Body of pancreas (tissue), 4 donors: ENCODE measurements at places on chromosomes 4 and X. TPM values are rescaled to one million over a fixed set of nuclear protein-coding genes. Genes with fewer than 3 reads are reported as not detected.

- no peak for DNase-seq
- H3K36me3 ChIP-seq = no peaks in the 10 kb centered on the region
- H3K27me3 ChIP-seq = no peaks in the 10 kb centered on the region
Measured at GRCh38 chrX:13522811-13523210, 46.6 kb upstream of the EGFL6 start.

Gene TIGD2
- 3.6 TPM for total RNA-seq

Gene CRLF2
- not detected for total RNA-seq

Gene XAGE1B
- not detected for total RNA-seq

DNA sequence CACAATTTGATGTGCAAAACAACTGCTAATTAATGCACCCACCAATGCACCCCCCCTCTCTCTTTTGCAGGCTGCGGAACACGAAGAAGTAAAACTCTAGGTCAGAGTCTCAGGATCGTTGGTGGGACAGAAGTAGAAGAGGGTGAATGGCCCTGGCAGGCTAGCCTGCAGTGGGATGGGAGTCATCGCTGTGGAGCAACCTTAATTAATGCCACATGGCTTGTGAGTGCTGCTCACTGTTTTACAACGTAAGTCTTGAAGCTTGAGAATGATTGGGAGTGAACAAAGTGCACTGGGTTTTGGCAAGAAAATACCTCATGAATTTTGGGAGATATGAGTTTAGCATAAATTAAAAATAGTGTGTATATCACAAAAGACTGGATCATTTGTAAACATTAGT lies 28.9 kb downstream of the TMPRSS11E start:
- no peaks in the 10 kb centered on the region for H3K27me3 ChIP-seq
- H3K36me3 ChIP-seq = no peaks in the 10 kb centered on the region
- H3K4me1 ChIP-seq = no peaks in the 10 kb centered on the region
- H3K4me3 ChIP-seq = no peak overlapping the region
- DNase-seq = no peak

DNA sequence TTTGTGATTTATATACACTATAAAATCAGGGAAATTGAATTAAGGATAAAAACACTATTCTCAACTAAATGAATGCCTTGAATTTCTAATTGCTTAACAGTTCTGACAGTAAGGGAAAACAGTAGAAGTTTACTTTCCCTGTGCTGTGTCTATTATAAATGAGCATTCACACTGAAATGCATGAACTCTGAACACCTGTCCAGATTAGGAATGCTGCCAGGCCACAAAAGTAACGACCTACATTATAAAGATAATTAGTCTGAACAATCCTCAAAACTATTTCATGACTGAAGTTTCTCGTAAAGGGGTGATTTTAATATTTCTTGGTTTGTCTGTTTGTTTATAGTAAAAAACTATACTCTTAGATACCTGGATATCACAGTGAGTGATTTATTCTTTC lies 2.0 kb downstream of the NDST3 start:
- H3K4me3 ChIP-seq = no peak overlapping the region
- H3K36me3 ChIP-seq = no peaks in the 10 kb centered on the region
- H3K27me3 ChIP-seq = no peaks in the 10 kb centered on the region
- DNase-seq = no peak

DNA sequence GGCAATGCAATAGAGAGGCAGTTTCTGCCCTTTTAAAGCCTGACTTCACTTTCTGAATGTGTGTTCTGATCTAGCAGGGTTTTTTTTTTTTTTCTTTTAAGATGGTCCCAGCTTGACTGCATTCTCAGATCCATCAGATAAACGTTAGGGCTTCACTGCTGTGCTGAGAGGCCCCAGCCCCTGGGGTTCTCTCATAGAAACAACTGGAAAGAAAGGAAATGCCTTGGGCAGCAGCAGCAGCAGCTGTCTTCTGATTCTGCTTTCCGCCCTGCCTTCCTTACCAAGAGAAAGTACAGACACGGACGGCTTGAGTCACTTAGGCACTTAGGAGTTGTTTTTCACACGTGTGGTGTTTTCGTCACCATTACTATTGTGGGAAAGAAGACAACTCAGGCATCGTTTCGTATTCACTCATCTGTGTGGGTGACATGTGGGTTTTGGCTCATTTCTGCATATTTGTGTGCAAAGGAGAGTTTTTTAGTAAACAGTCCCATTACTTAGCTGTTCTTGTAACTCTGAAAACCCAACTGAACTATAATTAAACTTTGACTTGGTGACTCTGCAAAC lies 172.0 kb downstream of the PTTG2 start:
- H3K27me3 ChIP-seq = no peaks in the 10 kb centered on the region
- no peaks in the 10 kb centered on the region for H3K36me3 ChIP-seq
- peak overlapping the region; percentile 90 for H3K27ac ChIP-seq
- H3K4me3 ChIP-seq = no peak overlapping the region
- DNase-seq = peak; percentile 74

DNA sequence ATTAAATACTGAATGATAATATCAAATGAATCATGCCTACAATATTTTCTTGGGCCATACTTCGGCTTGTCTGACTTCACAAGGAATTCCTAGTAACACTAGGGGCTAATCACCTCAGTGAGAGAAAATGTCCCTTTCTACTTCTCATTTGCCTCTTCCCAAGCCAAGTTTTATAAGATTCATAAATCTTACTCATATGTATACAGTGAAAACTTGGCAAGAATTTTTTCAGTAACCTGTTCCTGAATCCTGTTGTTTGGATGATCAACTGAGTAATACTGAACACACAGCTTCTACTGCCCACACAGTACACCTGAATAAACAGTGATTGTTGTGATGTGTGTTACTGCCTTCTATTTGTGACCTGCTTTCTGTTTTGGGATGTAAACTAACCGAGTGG lies 16.5 kb downstream of the TMPRSS11E start:
- no peak overlapping the region for H3K27ac ChIP-seq
- H3K4me3 ChIP-seq = no peak overlapping the region
- DNase-seq = no peak
- no peaks in the 10 kb centered on the region for H3K4me1 ChIP-seq
- H3K36me3 ChIP-seq = no peaks in the 10 kb centered on the region

DNA sequence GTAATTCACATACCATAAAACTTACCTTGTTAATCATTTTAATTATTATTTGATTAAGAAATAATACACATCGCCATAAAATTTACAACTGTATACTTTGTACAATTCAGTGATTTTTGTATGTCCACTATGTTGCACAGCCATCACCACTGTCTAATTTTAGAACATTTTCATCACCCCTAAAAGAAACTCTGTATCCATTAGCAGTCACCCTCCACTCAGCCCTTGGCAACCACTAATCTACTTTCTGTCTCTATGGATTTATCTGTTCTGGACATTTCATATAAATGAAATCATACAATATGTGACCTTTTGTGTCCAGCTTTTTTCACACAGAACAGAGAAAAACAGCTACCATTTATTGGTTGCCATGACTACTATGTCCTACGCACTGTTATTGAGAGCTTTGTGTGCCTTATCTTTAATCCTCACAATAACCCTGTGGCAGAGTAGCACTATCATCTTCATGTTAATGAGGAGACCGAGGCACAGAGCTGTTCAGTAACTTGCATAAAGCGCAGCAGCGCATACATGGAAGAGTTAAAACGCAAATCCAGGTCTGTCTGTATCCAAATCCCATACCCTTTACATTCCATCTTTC lies 64.6 kb upstream of the PAGE1 start:
- no peak for DNase-seq
- no peak overlapping the region for H3K27ac ChIP-seq
- H3K4me3 ChIP-seq = no peak overlapping the region
- H3K27me3 ChIP-seq = no peaks in the 10 kb centered on the region
- no peaks in the 10 kb centered on the region for H3K4me1 ChIP-seq
- no peaks in the 10 kb centered on the region for H3K36me3 ChIP-seq

GRCh38 chrX:70960730-70961129 lies 29.8 kb upstream of the SLC7A3 start:
- DNase-seq = no peak
- no peaks in the 10 kb centered on the region for H3K36me3 ChIP-seq
- no peaks in the 10 kb centered on the region for H3K4me1 ChIP-seq

GRCh38 chr4:101089168-101089567 lies 258.2 kb downstream of the PPP3CA start:
- DNase-seq = no peak
- no peak overlapping the region for H3K4me3 ChIP-seq
- no peaks in the 10 kb centered on the region for H3K4me1 ChIP-seq
- no peaks in the 10 kb centered on the region for H3K27me3 ChIP-seq

GRCh38 chrX:110466790-110467189 lies 108.1 kb downstream of the RTL9 start:
- no peaks in the 10 kb centered on the region for H3K4me1 ChIP-seq
- H3K36me3 ChIP-seq = no peaks in the 10 kb centered on the region
- H3K27ac ChIP-seq = no peak overlapping the region
- H3K27me3 ChIP-seq = no peaks in the 10 kb centered on the region

Gene DUSP9
- total RNA-seq = not detected

DNA sequence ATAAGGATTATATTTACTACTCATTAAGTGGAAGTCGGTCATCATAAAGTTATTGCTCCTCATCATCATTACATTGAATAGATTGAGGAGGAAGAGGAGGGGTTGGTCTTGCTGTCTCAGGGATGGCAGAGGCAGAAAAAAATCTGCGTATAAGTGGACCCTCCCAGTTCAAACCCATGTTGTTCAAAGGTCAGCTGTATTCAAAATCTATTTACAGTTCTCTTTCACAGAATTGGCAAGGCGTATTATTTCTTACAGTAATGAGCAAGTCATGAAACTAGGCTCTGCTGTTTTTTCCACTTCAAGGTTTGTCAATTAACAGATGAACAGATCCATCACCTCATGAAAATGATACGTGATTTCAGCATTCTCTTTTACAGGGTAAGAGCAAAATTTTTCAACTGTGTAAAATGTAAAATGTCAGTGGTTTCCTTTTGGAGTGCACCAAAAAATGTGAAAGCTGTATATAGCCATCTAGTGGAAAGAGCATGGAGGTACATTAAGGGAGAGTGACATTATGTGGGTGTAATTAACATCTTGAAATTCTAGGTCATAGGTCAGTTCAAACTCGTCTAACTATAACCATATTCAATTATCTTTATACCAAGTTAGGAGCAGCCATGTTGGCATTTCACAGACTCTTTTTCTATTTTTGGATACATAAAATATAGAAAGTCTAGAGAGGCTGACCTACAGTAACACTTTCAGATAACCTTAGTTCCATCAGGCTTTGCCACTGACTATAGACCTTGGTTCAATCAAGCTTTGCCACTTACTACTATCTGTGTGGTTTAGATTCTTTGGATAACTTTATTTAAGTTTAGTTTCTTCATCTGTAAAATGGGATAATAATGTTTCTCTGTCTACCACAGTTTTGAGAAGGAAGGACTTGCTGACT lies 30.1 kb downstream of the NEIL3 start:
- no peak overlapping the region for H3K27ac ChIP-seq
- H3K27me3 ChIP-seq = no peaks in the 10 kb centered on the region
- DNase-seq = no peak
- no peaks in the 10 kb centered on the region for H3K4me1 ChIP-seq
- no peak overlapping the region for H3K4me3 ChIP-seq

- H3K4me1 ChIP-seq = peaks cover 29% of the 10 kb centered on the region
- no peaks in the 10 kb centered on the region for H3K27me3 ChIP-seq
- no peak overlapping the region for H3K27ac ChIP-seq
- H3K4me3 ChIP-seq = no peak overlapping the region
- H3K36me3 ChIP-seq = no peaks in the 10 kb centered on the region
- DNase-seq = no peak
Measured at GRCh38 chr4:182918791-182919302, 1.7 kb upstream of the DCTD start.

- H3K36me3 ChIP-seq = no peaks in the 10 kb centered on the region
- H3K27me3 ChIP-seq = no peaks in the 10 kb centered on the region
- H3K4me1 ChIP-seq = no peaks in the 10 kb centered on the region
- H3K27ac ChIP-seq = no peak overlapping the region
Measured at GRCh38 chrX:2643880-2644279, 47.2 kb upstream of the CD99 start.

DNA sequence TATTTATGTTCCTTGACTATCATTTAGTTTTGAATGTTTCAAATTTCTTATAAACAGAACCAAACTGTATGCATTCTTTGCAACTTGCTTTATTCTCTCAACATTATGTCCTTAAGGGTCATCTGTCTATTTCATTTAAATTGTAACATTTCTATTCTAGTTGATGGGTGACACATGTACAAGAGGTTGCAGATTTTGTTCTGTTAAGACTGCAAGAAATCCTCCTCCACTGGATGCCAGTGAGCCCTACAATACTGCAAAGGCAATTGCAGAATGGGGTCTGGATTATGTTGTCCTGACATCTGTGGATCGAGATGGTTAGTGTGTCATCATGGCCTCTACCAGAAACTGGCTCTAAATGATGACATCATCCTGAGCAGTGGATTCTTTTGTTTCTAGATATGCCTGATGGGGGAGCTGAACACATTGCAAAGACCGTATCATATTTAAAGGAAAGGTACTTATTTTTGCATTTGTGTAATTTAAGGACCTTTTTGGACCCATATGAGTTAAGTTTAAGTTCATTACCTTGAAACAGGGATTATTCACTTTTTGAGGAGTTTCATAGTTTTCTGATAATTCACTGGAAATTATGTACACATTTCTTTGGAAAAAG lies 6.1 kb downstream of the LIAS start:
- H3K36me3 ChIP-seq = no peaks in the 10 kb centered on the region
- DNase-seq = no peak
- H3K4me3 ChIP-seq = no peak overlapping the region
- H3K27ac ChIP-seq = no peak overlapping the region
- H3K4me1 ChIP-seq = peaks cover 6% of the 10 kb centered on the region

GRCh38 chr4:172143605-172144314 lies 330.6 kb downstream of the GALNTL6 start:
- H3K36me3 ChIP-seq = no peaks in the 10 kb centered on the region
- H3K4me3 ChIP-seq = no peak overlapping the region
- DNase-seq = no peak
- no peak overlapping the region for H3K27ac ChIP-seq
- no peaks in the 10 kb centered on the region for H3K27me3 ChIP-seq
- H3K4me1 ChIP-seq = no peaks in the 10 kb centered on the region

DNA sequence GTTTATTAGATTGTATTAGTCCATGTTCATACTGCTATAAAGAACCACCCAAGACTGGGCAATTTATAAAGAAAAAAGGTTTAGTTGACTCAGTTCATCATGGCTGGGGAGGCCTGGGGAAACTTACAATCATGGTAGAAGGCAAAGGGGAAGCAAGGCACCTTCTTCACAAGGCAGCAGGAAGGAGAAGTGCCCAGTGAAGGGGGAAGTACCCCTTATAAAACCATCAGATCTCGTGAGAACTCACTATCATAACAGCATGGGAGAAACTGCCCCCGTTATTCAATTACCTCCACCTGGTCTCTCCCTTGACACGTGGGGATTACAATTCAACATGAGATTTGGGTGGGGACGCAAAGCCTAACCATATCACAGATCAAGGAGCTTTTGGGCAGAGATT lies 8.1 kb upstream of the HSD17B13 start:
- no peak overlapping the region for H3K27ac ChIP-seq
- no peaks in the 10 kb centered on the region for H3K36me3 ChIP-seq
- H3K4me3 ChIP-seq = no peak overlapping the region
- H3K27me3 ChIP-seq = no peaks in the 10 kb centered on the region
- DNase-seq = no peak

Gene POU4F2
- total RNA-seq = not detected
